ENCODE measurements at places on chromosomes 4 and X. TPM values are rescaled to one million over a fixed set of nuclear protein-coding genes. Genes with fewer than 3 reads are reported as not detected.

XKRX gene
- total RNA-seq: 0.33 TPM

FAM47A gene
- total RNA-seq: 0.15 TPM

- DNase-seq: no peak
Observed at GRCh38 chr4:163959932-163960331, 465.4 kb downstream of the TMA16 start.

- no peak for DNase-seq
Observed at GRCh38 chr4:7790999-7791398, 148.7 kb downstream of the AFAP1 start.

- no peak for DNase-seq
Observed at GRCh38 chr4:126269106-126269505, 954.4 kb downstream of the FAT4 start.

DNA sequence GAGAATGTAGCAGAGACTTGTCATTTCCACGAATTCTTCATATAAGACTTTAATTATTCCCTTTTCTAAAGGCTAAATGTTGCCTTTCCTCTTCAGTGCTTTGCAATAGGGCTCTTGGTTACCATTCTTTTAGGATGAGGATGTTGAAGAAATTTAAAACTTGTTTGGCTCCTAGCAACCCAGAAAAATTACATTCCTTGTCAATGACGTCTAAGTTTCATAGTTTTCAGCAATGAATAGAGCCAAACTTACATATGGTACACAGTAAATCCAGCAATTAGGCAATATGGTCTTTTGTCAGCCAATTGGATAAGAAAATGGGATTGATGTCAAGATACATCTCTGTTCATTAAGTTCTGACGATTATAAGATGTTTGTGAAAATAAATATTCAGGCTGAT lies 1639.6 kb upstream of the PCDH10 start:
- no peak for DNase-seq
